ENCODE measurements at places on chromosomes 5 and 9.

DNA sequence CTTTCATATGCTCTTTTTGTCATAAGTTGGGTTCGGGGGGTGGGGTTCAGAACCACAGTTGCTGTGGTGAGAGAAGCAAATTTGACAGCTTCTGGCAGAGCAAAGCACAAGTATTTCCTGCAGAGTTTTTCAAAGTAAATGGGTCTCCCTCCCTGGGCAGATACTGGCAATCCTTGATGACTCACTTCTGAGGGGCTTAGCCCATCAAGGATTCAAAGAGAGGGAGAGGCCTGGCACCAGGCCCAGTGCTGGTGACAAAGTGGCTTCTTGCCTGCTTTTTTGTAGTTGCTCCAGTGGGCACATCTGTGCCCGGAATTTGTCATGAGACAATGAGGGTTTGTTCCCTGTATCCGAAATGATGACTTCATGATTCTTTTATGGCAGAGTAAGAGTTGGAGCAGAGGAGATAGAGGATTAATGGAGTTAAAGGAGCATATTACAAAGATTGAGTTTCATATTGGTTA lies 46.6 kb upstream of the TNC start:
- DNase-seq, result no peak

DNA sequence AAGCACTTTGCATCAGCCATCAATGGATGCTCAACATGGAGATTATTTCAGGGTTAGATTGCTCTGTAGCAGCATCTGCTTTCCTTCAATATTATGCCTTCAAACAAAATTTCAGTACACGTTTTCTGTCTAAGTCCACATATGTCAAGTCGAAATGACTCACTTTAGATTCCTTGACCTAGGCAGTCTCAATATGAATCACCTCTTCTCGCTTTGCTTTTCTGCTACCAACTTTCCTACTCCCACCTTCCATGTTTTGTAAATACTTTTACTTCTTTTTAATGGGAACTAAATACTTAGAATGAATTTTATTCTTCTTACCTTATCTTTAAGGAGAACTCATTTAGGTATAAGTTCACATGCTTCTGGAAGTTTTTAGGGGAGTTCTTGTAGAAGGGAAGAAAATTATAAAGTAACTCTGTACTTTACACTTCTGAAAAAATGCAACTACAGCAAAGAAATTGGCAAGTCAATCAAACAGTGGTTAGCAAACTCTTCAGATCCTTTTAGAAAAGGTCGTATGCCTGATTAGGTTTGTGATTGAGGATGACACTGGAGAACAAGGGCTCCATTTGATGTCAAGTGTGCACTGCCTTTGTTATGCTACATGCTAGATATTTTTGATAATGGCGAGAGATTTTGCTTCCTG lies 478.5 kb upstream of the SMARCA2 start:
- no peak for DNase-seq

GRCh38 chr9:99181621-99182020 lies 40.1 kb downstream of the ALG2 start:
- no peak for DNase-seq

- no peak for DNase-seq
Measured at GRCh38 chr5:150060471-150060870, 25.9 kb downstream of the CSF1R start.

GRCh38 chr5:105885266-105885665 lies 1785.5 kb downstream of the EFNA5 start:
- no peak for DNase-seq
